ENCODE measurements at places on chromosomes 16 and 17.
A peak's percentile ranks its signal among the peaks of the same experiment; 100 is the strongest.

DNA sequence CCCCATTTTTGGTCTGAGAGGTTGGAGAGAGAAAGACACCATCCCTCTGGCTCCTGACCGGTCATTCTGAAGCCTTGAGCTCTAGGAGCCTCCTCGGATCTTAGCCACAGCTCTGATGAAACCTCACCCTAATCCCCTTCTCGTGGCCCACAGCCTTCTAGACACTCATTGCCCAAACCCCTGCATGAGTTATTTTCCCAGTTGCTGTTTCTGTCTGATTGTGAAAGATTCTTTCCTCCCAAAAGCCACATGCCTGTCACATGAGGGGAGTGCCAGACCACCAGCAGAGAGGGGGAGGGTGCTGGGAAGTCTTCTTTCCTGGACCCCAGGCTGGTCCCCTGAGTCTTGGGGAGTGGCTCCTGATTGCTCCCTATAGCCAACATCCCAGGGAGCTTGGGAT is 17.6 kb upstream of the ABR start:
- no peak for DNase-seq

GRCh38 chr17:74512624-74513091 is 18.6 kb downstream of the CD300LB start:
- DNase-seq, result no peak

DNA sequence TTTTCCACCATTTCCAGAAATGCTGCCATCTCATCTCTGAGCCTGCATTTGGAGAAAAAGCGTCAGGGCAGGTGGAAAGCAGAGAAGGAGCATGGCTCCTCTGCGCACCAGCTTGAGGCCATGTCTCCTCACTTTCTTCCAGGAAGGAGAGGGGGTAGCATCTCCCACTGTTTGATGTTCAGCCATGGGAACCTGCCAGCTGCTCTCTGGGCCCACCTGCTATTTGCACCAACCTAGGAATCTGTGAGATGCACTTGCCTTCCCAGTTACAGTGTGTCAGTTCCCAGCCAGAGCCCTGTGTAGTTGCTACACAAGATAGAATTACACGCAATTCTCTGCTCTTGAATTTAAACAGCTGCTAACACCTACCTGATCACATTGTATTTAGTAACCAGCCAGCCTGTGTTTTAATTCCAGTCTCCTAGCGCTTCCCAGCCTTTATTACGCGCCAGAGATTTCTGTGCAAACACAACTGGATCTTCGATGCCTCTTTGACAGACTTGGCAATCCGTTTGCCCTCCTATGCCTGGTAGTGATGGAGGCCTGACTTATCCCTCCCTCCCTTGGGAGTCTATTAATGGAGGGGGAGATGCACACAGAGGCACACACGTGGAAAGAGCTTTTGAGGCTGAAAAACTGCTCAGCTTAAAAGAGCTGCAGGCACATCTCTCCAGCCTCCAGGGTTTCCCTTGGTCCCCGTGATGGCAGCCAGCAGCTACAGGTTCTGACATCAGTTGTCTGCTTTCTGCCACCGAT is 98.1 kb upstream of the SEC14L1 start:
- no peak for DNase-seq

GRCh38 chr16:73010150-73010676 is 37.7 kb downstream of the ZFHX3 start:
- DNase-seq, result peak; percentile 32

GRCh38 chr16:13098536-13098935 is 197.1 kb downstream of the SHISA9 start:
- no peak for DNase-seq

- DNase-seq, result peak; percentile 42
Measured at GRCh38 chr17:83200231-83200699, 120.9 kb downstream of the METRNL start.

DNA sequence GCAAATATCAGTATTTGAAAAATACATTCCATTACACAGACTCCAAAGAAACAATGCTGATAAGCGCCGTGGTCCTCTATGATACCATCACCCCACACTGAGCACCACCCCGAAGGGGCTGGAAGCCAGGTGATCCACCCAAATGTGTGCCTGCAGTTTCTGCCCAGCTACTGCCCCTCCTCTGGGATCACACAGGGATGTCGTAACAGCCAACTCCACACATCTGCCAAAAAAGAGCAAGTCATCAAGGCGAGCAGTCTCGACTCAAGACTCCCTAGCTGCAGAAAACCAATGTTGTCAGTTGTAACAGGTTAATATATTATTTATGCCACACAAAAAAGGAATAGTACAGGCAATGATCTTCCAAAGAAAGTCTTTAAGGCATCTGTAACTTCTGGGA is 21.0 kb downstream of the CYB5D2 start:
- DNase-seq, result no peak

All from RWPE2 (cell line).